ENCODE measurements at places on chromosomes 1 and 21.
A peak's percentile ranks its signal among the peaks of the same experiment; 100 is the strongest.

DNA sequence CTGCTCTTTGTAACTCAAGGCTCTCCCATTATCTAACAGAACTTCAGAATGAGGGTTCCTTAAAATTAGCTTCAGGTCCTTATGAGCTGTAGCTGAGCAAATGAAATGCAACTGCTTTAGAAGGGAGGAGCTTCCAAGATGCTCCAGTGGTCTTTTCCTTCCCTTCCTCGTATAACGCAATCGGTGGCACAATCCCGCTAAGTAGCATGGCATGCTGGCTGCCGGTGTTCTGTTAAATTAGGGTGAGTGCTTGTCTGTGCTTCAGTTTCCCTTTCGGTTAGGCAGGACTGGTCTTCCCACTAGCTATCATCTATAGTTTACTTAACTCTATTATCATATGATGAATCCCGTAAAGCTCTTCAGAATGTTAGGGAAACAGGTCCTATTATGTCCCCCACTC lies 917 bp downstream of the KIAA0040 start:
- peak; percentile 60 for DNase-seq

- no peak for DNase-seq
These were observed 477.6 kb downstream of the SETD4 start for GRCh38 chr21:35582731-35583130.

DNA sequence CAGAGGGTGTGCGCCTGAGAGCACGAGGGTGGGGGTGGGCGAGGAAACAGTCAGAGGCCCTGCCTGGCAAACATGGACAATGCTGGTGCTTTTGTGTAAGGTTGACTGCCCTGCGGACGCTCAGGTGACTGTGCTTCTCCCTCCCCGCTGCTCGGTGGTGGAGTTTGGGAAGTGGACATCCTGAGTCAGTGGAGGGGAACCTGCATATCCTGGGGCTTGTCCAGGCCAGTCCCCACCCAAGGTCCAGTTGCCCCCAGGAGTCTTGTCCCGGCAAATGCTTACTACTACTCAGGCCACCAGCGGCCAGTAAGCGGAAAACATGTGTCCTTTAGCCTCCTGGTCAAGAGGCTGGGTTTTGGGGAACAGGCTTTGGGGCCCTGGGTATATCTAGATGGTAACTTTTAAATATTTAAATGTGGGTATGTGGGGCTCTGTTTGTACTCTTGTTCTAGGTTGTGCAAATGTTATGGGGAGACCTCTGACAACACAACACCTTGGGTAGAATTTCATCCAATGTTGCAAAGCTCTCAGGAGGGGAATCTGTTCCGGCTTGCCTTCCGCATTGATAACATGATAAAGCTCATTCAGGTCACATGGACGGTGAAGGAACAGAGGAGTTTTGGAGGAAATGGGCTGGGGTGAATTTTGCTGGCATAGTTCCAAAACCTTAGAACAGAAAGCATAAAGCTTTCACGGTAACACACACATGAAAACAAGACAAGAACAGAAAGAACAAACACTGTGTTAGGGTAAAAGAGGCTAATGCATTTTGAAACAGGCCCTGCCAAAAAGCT lies 364.9 kb downstream of the PRDM2 start:
- DNase-seq = no peak

- DNase-seq = no peak
These were observed 723.1 kb upstream of the B3GALT2 start for GRCh38 chr1:193909406-193910082.

DNA sequence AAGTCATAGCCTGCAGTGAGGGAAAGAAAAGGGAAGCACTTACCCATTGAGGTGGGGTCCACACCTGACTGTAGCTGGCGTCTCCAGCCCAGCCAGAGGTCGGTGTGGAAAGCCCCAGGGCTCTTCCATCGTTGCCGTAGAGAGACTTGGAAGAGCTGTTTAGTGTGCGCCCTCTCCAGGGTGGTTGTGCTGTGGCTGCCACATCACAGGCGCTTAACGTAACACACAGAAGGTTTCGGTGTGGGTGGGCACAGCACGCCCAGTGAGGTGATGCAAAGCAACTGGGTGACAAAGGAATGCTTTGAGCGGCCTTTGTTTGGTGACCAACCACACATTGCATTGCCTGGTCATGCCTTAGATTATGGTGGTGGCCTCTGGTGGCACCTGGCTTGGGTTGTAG lies 36.8 kb upstream of the KIF1B start:
- no peak for DNase-seq

GRCh38 chr1:230925608-230926007 lies 53.1 kb downstream of the TTC13 start:
- no peak for DNase-seq

- DNase-seq = no peak
These were observed 25.6 kb downstream of the PPFIA4 start for GRCh38 chr1:203051841-203052324.

- peak; percentile 81 for DNase-seq
These were observed 833 bp upstream of the RCOR3 start for GRCh38 chr1:211258310-211258755.

GRCh38 chr1:145849356-145850160 lies 4.1 kb downstream of the NUDT17 start:
- no peak for DNase-seq
